SK-N-DZ (cell line): ENCODE measurements at places on chromosomes 11 and 22.

DNA sequence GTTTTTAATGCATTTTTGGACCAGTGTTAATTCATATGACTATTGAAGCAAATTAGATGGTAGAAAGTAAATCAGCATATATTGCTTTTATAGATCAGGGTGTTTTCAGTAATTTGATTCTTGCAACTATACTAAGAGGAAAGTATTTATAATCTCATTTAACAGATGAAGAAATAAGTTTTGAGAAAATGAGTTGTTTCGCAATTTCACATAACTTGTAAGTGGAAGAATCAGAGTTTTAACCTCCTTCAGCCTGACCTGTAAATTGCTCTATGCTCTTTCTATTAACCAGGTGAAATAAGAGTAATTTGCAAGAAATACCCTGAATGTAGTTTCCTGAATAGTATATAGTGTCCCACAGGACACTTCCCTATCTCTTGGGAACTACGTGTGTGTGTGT is 1106.8 kb upstream of the RAG2 start:
- no peak for DNase-seq

- DNase-seq: no peak
Observed at GRCh38 chr11:64343767-64344559, 4.0 kb downstream of the CCDC88B start.

DNA sequence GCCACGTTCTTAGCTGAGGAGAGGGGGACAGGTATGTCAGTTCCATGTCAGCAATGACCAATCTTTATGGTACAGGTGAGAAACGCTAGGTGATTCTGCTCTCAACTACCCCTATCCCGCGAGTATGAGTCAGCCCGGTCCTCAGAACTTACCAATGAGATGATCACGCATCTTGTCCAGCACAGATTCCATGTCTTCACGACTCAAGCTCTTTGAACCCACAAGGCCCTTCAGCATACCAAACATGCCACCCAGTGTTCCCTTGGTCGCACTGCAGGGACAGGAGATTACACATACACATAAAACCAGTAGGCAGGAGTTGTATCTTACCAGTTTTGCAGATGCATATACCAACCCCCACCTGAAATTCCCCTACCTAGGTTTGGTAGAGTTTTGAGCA is 2.9 kb downstream of the SRPRA start:
- DNase-seq: no peak

DNA sequence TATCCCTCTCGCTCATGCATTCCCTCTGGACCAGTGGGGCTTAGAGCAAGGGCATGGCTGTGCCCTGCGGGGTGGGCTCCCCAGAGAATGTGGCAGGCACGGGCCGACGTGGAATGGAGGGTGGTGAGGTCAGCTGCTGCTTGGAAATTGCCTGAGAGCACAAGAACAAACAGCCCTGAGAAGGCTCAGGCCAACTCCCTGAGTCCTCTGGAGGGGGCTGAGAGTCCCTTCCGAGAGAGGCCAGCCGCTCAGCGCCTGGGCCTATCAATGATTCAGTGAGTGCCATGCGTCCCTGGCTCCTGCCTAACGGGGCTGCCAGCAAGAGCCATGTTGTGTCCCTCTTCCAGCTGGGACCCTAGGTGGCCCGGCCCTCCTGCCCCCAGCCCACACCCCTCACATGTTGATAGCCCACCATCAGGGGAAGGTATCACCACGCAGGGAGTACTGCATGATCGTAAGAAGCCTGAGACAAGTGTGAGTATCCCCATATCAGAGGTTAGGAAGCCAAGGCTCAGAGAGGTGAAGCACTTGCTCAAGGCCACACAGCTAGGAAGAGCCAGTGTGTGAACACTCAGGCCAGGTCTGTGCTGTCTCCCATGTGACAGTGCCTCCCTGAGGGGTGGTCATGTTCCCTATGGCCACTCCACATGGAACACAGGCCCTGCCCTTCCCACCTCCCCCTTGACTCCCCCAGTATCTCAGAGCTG is 55.8 kb downstream of the NECTIN1 start:
- no peak for DNase-seq

DNA sequence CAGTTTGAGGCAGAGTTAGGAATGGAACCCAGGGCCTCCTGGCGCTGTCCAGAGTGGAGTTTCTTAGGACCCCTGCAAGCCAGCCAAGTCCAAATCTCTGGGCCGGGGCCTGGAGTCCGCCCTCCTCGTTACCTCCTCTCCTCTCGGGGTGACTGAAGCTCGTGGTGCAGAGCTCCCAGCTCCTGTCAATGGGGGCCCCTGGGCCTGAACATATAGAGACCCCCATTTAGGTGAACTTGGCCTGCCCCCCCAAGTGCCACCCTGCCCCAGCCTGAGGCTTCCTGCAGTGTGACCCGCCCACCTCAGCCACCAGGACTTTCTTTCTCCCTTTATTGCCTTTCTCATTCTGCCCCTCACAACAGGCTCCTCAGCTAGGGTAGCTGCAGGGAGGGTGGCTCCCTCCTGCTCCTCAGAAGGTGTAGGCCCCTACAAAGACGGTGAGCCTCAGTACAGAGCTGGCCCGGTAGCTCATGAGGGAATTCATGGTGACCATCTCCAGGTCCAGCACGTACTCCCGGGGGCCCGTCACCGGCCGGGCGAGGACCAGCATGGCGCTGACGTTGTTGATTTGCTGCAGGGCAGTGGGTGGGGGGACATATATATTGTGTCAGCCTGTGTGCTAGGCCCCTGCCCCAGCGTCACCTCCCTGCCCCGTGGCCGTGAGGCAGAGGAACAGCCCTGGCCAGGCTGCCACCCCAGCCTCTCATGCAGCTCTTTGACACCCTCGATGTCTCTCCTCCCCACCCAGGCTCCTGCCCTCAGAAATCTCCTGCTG is 5.9 kb downstream of the EFEMP2 start:
- no peak for DNase-seq

- DNase-seq: peak; percentile 90
Observed at GRCh38 chr11:77302752-77303151, 1.3 kb upstream of the GDPD4 start.
